CD4-positive, alpha-beta T cell (primary cell): ENCODE measurements at places on chromosomes 16 and 17.

DNA sequence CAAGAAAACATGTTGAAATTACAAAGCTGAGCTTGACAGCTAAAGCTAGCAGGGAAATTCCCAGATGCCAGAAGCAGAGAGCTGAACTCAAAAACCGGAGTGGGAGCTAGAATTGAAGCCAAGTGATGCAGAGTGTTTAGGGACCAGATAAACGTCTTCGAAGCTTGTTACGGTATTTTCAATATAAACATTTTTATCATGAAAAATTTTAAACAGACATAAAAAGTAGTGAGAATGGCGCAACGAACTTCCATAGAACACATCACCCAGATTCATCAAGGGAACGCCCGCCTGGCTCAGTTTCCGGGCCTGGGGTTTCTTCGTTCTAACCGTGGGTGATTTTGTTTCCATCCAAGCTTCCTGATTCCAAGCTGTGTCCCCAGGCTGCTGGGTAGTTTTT is 18.1 kb downstream of the SPNS2 start:
- no peak for DNase-seq

GRCh38 chr16:48194828-48195556 is 39.2 kb upstream of the ABCC12 start:
- no peak for DNase-seq

- DNase-seq: no peak
Observed at GRCh38 chr16:55171241-55171640, 152.8 kb upstream of the IRX6 start.

DNA sequence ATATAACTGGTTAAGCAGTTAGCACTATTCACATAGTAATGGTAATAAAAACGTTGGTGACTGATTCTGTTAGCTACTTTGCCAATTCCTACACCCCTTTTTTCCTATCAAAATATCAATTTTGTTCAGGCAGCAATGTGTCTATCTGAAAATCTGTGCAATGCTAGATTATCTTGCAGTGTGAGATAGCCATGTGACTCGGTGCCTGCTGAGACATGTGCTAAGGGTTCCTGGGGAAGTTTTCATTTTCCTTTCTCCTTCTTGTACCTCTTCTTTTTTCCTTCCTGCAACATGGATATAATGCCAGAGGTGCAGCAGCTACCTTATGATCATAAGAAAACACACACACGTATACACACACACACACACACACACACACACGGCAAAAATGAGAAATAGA is 100.5 kb upstream of the SHISA6 start:
- DNase-seq: no peak

- peak; percentile 30 for DNase-seq
Observed at GRCh38 chr16:84652566-84652965, 4.3 kb downstream of the KLHL36 start.
